ENCODE measurements at places on chromosomes 3 and 15.

DNA sequence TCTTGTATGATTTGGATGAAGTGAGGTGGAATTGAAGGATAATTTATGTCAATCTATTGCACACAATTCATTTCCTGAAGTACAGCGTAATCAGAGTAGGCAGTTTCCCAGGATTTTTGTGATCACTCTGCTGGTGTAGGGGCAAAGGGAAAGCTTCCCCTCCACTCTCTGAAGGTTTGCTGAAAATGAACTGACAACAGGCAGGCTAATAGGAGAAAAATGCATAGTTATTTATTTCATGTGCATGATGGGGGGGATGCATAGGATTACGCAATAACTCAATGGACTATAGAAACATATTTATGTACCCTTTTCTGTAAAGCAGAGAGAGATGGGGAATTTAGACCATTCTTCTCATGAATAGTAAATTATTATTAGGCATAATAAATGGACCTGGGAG lies 872.9 kb downstream of the NAALADL2 start:
- no peak for DNase-seq

- no peak for DNase-seq
These were observed 408.1 kb downstream of the WDR72 start for GRCh38 chr15:53351373-53351772.

DNA sequence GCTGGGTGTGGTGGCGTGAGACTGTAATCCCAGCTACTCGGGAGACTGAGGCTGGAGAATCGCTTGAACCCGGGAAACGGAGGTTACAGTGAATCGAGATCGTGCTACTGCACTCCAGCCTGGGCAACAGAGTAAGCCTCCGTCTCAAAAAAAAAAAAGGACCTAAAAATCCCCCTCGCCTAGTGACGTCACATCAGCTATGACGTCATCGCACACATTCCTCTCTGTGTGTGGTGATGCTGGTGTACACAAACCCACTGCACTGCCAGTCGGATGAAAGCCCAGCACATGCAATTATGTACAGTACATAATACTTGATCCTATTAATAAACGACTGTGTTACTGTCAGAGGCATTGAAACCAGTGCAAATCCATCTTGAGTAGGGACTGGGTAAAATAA lies 40.2 kb upstream of the SEC61A1 start:
- no peak for DNase-seq

GRCh38 chr3:107416138-107416537 lies 38.9 kb downstream of the CCDC54 start:
- no peak for DNase-seq

GRCh38 chr3:3117651-3118050 lies 7.5 kb upstream of the IL5RA start:
- no peak for DNase-seq

DNA sequence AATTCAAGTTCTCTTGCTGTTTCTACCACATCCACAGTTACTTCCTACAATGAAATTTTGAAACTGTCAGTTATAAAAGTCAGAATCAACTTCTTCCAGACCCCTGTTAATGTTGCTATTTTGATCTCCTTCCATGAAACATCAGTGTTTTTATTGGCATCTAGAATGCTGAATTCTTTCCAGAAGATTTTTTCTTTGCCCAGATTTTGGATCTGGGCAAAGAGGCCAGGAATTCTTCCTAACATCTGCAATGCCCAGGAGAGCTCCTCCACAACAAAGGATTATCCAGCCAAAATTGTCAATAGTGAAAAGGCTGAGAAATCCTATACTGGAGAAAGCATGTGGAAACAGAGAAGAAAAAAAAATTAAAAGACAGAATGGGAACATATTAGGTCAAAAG lies 75.5 kb downstream of the SERPINI1 start:
- no peak for DNase-seq

GRCh38 chr3:159185443-159186050 lies 383.7 kb downstream of the MFSD1 start:
- no peak for DNase-seq

DNA sequence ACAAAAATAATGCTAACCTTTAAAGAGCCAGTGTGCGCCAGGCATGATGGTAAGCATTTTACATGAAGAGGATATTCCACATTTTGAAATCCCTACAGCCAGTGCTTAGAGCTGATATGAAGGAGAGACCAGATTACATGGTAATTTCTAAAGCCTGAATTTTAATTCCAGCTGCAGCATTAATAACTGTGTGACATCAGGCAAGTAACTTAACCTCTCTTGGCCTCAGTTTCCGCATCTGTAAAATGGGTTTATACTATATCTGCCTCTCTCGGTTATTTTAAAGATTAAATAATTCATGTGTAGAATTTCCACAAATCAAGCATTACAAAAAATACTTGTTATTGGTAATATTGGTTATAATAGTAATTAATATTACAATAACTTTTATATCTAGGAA lies 165.4 kb downstream of the UACA start:
- no peak for DNase-seq

DNA sequence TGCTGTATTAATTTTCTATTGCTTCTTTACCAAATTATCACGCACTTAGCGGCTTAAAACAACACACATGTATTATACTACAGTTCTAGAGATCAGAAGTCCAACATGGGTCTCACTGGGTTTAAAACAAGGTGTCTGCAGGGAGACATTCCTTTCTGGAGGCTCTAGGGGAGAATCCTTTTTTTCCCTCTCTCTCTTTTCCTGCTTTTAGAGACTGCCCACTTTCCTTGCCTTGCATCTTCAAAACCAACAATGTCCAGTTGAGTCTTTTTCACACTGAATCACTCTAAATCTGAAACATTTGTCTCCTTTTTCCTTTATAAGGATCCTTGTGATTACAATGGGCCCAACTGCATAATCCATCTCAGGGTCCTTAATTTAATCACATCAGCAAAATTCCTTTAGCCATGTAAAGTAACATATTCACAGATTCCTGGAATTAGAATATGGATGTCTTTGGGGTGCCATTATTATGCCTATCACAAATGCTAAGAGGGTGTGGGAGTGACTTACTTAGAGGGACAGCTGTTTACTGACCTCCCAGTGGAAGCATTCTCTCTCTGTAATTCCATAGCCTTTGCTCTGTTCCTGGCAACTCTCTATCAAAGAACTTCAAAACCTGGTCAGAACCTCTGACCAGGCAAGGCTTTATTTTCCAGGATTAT lies 21.8 kb downstream of the CD200 start:
- DNase-seq = no peak

DNA sequence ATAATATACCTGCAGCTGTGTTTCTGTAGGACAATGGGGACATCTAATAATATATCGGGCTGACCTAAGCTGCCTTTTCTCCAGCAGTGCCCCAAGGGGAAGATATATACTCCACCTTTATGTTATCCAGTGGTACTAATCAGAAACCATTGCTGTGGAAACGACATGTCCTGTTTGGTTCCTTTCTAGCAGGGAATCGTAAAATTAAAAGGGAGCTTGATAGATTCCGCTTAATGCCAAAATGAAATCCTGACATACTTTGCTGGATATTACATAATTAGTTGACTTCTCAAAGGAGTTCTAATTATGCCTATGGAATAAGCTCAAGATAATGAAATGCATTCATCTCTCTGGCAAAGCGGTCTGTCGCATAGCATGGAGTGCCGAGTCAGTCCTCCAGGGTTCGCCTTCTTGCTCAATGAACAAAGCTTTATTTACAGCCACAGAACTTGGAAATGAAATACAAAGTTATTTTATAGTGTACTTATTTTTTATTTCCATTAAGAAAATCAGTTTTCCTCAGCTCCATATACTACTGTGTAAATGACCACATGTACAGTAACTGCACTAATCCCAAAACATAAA lies 262.8 kb downstream of the LRTM1 start:
- no peak for DNase-seq

GRCh38 chr3:16548721-16549120 lies 35.2 kb upstream of the RFTN1 start:
- no peak for DNase-seq

GRCh38 chr15:64500695-64501395 lies 40.5 kb downstream of the ZNF609 start:
- DNase-seq = no peak

- DNase-seq = no peak
These were observed 606.7 kb downstream of the PDCD6IP start for GRCh38 chr3:34405159-34405558.

- DNase-seq = no peak
These were observed 138.4 kb downstream of the PLCL2 start for GRCh38 chr3:17023006-17023664.

DNA sequence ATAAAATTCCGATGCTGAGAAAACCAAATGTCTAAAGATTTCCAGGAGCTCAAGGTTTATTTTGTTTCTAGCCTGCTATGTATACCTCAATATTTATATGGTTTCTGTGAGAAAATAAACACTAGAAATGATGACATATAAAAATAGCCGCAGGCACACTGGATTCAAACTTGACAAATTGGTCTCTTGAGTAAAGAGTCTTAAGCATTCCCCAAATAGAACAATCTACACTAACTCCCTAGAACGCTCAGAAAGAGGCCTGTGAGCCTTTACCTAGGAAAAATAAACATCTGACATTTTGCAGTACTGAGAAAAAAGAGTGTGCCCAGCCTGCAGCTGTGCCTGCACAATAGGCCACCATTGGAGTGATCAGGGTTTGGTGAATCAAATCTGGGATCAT lies 75.2 kb downstream of the NEK10 start:
- no peak for DNase-seq

All from hematopoietic multipotent progenitor cell (in vitro differentiated cells).